ENCODE measurements at places on chromosomes 16 and 17.

- DNase-seq = no peak
These were observed 9.5 kb downstream of the PROCA1 start for GRCh38 chr17:28702026-28702751.

DNA sequence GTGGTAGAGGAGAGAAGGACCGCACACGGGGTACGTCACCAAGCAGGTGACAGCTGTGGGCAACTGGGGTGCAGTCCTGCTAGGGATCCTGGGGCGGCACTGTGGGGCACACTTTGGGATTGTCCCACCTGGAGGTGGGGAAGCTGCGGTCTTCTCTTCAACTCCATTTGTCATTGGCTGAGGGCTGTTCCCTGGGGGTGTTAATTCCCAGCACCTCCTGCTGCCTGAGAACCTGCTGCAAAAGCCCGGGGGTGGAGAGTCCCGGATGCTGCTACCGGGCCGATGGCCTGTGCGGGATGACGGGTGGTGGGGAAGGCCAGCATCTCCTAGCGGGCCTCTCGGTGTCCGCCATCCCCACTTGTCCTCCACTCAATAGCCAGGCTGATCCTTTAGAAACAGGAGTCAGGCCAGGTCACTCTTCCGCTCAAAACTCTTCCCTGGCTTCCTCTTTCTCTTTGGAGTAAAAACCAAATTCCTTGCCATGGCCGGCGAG is 100.2 kb downstream of the CYLD start:
- no peak for DNase-seq

DNA sequence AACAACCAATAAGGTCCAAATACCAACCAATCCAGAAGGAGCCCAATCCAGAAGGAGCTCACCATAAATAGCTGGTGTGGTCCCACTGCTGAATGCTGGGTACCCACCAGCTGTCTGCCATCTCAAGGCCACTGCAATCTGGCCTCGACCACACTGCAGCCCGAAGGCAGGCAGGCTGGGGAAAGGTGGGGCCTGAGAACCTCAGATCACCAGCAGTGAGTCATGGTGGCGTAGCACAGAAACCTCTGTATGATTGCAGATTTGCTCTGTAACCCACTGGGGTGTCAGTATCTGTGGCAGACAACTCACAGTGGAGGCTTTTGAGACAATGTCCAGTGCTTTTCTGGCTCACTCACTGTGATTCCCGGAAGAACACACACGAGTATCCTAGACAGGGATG is 14.7 kb upstream of the CMTR2 start:
- DNase-seq = no peak

DNA sequence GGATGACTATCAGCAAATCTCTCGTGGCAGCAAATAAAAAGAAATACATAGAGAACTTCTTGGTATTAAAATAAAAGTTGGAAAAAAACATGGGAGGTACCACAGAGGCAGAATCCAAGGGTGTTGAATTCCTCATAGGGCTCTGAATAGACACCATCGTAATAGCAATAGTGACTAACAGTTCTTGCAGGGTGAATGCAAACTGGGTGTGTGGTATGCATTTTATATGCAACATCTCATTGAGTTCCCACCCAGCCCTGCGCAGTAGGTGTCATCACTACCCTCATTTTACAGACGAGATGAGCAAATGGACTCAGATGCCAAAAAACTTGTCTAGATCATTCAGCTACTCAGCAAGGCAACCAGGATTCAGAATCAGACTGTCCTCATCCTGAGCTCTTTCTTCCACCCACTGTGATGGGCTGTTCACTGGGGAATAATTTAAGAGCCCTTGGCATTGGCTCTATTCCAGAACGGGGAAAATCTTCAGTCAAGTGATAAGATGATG is 354.6 kb upstream of the CDH11 start:
- DNase-seq = no peak

- no peak for DNase-seq
These were observed 88.4 kb downstream of the RTN4RL1 start for GRCh38 chr17:1936766-1937165.

GRCh38 chr17:42682722-42683403 is 532 bp downstream of the CNTNAP1 start:
- DNase-seq = peak; percentile 80

- no peak for DNase-seq
These were observed 688.8 kb upstream of the SALL1 start for GRCh38 chr16:51839727-51840462.
